ENCODE measurements at places on chromosomes 6 and 20.
A peak's percentile ranks its signal among the peaks of the same experiment; 100 is the strongest.

DNA sequence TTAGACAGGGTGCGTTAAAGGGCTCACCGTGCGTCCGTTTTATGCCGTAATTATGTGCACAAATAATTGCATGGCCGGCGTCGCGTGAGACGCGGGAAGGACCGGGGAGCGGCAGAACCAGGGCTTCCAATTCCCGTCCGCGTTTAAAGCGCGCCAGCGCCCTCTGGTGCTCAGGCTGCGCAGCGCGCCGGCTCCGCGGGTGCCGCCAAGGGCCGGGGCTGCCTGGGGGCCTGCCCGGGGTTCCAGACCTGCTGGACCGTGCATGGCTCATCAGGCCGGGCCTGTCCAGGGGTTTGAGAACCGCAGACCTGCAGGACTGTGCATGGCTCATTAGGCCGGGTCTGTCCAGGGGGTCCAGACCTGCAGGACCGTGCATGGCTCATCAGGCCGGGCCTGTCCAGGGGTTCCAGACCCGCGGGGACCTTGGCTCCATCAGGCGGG, 369.0 kb downstream of the THBS2 start:
- peak; percentile 68 for DNase-seq

- no peak for DNase-seq
These were observed 40.1 kb upstream of the RNF144B start for GRCh38 chr6:18347021-18347577.

GRCh38 chr6:139483079-139483478, 108.6 kb upstream of the CITED2 start:
- DNase-seq: no peak

DNA sequence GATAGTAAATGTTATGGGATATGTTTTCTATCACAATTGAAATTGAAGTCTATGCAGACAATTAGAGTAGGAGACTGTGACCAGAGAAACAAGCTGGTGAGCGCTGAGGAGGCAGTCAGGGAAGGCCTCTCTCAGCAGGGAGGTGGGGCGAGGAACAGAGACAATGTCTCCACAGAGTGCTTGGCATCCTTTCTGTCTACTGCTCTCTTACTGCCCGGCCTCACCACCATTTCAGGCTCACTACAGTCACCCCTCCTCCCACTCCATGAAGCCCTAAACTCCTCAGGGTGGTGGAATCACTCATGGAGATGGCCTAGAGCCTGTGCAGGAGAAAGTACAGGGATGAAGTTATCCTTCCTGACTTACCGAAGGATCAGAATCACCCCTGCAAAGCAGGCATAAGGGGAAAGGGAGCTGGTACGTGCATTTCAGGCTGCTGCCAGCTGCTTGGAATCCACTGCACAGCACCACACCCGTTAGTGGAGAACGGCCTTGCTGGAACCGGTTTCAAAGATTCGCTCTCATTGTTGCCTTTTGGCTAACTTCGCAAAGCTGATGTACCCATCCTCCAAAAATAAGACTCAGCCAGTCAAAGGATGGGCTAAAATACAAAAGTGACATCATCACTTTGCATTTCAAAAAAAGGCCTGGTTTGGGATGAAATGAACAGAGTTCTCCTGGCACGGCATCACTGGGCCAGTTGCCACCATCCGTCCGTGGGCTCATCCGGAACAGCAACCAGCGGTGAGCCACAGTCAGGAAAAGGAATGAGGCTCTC, 67.3 kb downstream of the SLC22A23 start:
- DNase-seq: no peak

DNA sequence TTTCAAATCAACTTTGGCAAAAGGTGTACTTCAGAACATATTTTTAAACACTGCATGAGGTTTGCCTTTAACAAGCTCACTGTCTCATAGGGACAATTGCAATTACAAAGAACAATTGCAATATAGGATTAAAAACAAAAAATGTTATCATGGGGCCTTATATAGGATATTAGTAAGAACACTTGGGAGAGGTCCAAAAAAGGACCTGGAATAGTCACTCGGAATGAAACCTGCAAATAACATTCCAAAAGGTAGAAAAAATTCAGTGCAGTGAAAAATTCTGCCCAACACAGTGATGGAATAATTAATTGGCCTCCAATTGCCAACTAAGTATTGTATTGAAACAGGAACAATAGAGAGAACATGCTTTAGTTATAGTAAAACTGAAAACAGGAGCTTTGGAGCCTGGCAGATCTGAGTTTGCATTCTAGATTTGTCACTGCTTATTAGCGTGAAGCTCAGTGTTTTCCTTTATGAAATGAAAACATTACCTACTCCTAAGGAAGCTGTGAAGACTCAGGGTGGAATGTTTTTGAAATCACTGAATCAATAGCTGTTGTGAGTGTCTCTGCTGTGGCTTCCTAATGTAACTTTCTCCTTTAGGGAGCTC, 172.6 kb upstream of the BMP5 start:
- no peak for DNase-seq

- DNase-seq: no peak
These were observed 90.1 kb upstream of the FKBP1C start for GRCh38 chr6:63121166-63121565.

GRCh38 chr20:23622839-23623343, 14.9 kb downstream of the CST3 start:
- no peak for DNase-seq

- DNase-seq: no peak
These were observed 4.5 kb downstream of the PI3 start for GRCh38 chr20:45179166-45179565.

DNA sequence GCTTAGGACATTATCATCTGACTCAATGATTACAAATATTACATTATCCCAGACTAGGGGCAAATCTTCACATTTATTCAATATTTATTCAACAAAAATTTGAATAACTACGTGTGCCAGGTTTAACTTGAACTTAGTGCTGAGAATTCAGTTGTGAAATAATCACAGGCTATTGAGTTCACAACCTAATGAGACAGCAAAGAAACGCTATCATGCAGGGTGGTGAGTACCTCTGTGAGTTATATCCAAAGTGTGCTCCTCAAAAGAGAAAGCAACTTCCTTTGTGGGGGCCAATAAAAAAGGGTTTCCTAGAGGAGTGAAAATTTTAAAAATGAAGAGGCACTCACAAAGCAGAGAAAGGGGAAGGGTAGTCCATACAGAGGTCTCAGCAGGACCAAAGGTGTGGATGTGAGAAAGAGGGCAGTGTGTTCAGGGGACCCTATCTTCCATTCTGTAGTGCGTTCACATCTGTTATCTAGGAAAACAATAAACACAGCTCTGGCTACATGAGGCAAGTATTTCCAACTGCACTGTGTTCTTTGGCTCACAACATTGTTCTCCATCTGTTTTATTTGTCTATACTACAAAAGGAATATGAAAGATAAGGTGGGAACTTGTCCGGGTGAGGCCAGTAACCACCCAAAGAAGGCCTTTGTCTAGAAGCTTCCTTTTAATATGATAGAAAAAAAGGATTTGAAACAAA, 155.4 kb upstream of the MARCKS start:
- no peak for DNase-seq

DNA sequence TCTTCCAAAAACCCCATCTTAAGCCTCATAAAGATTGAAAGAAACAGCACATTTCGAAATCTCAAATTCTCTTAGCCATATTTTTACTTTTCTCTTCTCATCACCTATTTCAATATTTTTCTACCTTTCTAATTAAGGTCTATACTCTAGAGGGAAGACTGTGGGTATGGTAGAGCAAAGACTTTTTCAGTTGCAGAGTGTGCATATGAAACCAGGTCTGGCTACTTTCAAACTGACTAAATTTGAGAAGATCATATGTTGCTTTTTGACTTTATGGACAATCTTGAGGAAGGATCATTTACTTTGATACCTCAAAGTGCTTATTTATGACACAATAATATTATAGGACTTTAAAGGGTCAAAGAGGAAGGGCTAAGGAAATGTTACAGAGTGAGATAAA, 20.7 kb downstream of the FILIP1 start:
- no peak for DNase-seq

- no peak for DNase-seq
These were observed 466.9 kb downstream of the CD83 start for GRCh38 chr6:14584450-14584849.

- no peak for DNase-seq
These were observed 579.0 kb upstream of the FLRT3 start for GRCh38 chr20:14916360-14916920.

DNA sequence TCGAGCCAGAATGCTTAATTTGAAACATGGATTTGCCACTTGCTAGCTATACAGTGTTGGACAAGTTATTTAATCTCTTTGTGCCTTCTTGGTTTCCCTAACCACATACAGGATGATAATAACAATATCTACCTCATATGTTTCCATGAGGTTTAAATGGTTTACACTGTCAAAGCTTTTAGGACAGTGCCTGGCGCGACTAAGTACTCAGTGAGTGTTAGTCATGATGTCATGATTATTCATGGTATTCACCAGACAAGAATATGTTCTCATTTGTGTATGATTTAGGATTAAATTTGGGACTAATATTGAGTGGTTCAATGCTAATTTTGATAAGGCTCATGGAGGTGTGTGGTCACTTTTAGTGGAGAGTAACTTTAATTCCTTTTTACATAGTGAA, 167.4 kb downstream of the EYA4 start:
- DNase-seq: no peak

GRCh38 chr20:48538856-48539255, 288.9 kb downstream of the PREX1 start:
- no peak for DNase-seq

DNA sequence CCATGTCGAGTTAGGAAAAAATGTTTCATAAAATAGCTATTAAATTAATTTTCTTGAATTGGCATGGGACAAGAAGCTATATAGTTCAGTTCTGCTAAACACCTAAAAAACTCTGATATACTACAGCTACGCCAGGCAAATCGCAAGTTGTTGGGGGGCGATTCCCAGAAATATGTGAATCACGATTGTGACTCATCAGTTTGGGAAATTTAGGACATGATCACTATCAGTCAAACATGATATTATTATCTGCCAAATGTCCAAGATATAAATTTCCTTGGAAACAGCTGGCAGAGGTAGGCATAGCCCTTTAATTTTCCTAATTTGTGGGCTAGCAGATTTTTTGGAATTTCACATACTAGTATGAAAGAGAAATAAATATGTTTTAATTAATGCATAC, 123.6 kb downstream of the ATXN1 start:
- DNase-seq: no peak

DNA sequence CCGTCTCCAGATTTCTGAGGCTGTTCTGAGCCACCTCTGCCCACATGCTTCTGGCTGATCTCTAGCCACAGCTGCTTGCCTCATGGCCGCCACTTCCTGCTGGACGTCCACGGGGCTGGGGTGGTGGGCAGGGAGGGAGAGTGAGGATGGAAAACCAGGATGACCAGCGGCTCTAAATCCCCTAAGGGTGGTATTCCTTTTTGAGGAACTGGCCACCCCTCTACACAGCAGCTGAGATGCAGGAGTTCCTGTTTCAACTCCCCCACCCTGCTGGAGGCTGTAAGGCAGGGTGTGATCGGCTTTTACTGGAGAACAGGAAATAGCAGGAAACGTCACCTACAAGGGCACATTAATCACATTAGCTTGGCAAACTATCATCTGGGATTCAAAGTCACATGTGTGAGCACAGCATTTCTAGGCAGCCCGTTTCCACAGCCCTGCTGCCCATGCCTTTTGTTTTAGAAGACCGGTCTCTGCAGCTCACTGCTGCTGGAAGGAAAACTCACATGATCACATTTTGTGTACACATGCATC, 181.6 kb upstream of the ECI2 start:
- DNase-seq: no peak

DNA sequence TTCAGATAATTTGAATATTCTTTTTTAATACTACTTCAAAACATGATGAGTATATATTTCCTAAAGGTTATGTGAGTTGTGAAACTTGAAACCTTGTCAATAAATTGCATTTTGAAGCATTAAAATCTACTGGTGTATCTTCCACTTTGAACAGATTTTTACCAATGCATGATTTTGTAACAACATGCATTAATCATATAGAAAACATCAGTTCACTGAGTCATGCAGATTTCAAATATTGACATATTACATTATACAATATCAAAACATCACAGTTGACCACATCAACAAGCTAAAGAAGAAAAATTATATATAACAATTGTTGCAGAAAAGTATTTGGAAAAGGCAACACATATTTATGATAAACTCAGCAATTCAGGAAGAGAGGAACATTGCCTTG, 158.1 kb downstream of the WDR27 start:
- no peak for DNase-seq

GRCh38 chr6:37339741-37340638, 13.8 kb upstream of the RNF8 start:
- no peak for DNase-seq

DNA sequence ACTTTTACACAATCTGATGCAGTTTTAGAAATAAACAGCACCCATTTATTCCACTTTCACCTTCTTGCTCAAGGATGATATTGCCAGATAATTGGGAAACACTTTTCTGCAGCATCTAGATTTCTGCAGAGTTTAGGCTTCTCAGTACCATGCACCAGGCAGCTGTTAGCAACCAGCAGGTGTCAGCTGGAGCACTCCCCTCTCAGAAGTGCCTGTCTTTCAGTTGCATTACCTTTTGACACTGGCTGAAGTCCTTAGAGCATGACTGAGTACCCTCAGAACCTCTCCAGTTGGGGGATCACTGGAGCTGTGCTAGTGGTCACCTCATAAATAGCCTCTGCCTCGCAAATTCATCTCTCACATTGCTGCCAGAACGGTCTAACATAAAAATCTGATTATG, 91.2 kb downstream of the DNAH8 start:
- DNase-seq: no peak

DNA sequence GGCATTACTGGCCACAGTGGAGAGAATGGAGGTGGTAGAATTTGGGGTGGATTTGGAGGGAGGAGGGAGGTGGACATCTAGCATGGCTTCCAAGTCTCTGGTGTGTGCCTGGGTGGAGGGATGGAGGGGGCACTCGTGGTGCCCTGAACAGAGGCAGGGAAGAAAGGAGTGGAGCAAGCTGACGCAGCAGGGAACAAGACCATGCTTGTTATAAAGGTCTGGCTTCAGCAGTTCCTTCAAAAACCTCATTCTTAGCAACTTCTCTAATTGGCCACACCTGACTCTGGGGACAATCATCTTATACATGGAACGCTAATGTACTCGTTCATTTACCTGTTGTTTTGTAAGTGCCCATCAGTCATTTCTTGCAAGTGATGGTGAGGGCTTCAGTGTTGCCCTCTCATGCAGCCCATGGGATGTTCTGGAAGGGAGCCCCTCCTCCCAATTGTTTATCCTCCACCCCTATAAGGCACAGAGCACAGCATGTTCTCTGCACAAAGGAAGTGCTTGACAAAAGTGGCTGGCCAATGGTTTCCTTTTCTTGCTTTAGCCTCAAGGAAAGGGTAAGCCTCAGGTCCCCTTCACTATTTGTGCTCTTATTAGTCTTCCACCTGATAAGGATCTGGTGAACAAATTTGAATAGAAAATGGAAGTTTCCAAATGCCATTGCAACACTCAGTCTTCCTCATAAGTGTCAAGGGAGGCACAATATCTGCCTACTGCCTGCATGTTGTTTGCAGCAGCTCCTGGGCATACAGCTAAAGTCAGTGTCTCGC, 39.3 kb downstream of the GFOD1 start:
- no peak for DNase-seq

GRCh38 chr20:46229478-46230105, 78.7 kb downstream of the CDH22 start:
- DNase-seq: no peak

Measured in activated T-cell treated with anti-CD3 and anti-CD28 coated beads for 1 hour (primary cell).